Transverse colon (tissue), 4 donors: ENCODE measurements at places on chromosomes 5 and 9. TPM values are rescaled to one million over a fixed set of nuclear protein-coding genes. Genes with fewer than 3 reads are reported as not detected.

- peak; percentile 60 for DNase-seq
Measured at GRCh38 chr9:17005056-17005823, 129.6 kb upstream of the CNTLN start.

DNA sequence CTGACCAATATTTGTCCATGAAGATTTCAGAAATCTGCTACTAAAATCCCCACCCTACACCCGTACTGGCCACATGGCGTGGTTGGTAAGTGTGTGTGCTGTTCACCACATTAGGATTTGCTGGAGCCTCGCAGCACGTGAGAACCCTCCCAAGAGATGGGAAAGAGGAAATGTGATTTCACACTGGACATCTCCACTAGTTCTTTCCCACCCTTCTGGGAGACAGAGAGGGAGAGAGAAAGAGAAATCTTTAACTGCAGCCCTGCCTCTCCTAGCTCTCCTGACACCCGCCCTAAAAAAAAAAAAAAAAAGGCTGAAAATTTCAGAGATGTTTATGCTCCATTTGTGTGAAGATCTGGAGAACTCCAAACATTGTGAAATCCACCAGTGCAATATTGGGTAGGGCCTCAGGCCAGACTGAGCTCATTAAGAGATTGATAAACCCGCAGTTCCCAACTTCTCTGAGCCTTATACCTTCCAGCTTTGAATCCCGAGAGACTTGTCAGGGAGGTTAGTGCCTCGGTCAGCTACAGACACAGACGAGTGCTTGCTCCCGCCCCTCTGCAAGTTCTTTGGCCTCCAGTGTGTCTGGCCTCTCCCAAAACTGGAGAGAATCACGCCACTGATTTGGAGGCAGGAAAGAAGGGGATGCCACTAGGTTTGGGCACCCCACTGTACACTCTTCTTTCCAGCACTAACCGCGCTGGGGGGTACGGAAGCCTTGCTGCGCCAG, 1.9 kb downstream of the SPRY4 start:
- no peak for DNase-seq

- peak; percentile 36 for DNase-seq
Measured at GRCh38 chr5:41240985-41241384, 27.7 kb upstream of the C6 start.

DNA sequence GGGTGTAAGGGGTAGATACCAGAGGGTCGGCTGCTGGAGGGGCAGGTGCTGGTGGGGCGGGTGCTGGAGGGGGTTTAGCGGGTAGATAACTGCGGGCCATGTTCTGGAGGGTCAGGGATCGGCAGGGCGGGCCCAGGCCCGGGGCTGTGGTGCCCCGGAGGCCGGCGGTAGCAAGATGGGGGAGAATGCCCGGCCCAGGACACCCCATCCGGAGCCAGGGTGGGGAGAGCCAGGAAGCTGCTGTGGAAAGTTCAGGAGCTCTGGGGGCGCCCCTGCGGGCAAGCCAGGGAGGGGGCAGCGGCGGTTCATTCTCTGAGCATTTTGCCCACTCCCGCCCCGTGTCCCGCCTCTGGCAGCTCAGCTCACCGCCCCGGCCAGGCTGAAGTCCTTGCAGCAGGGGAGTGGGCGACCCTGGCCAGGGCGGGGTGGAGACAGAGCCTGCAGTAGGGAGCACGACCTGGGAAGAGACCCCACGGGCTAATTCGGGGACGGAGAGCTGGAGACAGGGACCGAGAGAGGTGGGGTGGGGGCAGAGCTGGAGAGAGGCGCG, 538 bp downstream of the PRRT1B start:
- DNase-seq = no peak

GRCh38 chr5:173717959-173718358, 101.5 kb upstream of the BOD1 start:
- DNase-seq = no peak

DNA sequence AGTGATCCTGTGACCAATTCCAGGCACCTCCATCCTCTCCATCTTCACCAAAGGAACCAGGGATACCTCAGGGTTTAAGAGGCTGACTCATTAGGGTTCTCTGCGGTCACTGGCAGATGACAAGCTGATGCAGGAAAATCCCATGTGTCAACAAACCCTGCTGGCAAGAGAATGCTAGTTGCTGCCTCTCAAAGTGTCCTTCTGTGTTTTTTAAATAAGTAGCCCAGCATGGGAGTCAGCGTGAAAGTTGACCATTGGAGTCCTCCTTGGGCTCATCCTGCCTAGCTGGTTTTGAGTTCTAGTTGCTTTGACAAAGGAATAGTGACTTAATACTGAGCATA, 200.2 kb downstream of the SLIT3 start:
- DNase-seq = no peak

DNA sequence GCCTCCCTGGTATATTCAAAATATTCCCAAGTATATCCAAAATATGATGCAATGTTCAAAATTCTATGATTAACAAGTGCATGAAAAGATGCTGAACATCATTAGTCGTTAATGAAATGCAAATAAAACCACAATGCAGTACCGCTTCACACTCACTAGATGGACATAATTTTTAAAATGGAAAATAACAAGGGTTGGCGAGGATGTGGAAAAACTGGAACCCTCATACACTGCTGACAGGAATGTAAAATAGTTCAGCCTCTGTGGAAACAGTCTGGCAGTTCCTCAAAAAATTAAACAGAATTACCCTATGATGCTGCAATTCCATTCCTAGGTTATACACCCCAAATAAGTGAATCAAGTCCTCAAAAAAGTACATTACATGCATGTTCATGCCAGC, 36.1 kb upstream of the MYOT start:
- no peak for DNase-seq

- DNase-seq = no peak
Measured at GRCh38 chr5:150061538-150061995, 24.8 kb downstream of the CSF1R start.

DNA sequence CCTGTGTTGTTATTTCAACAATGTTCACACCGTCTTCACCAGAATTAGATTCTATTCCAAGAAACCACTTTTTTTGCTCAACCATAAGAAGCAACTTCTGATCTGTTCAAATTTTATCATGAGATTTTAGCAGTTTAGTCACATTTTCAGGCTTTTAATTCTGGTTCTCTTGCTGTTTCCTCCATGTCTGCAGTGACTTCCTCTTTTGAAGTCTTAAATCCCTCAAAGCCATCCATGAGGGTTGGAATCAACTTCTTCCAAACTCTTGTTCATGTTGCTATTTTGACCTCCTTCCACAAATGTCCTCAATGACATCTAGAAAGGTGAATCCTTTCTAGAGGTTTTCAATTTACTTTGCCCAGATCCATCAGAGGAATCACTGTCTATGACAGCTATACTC, 25.7 kb upstream of the ENTREP1 start:
- DNase-seq = no peak

GRCh38 chr9:136242918-136243525, 2.6 kb downstream of the QSOX2 start:
- DNase-seq = no peak

GRCh38 chr5:176773408-176774035, 36.8 kb upstream of the UNC5A start:
- DNase-seq = no peak

GRCh38 chr5:16791036-16791705, 144.9 kb downstream of the MYO10 start:
- DNase-seq = no peak

DNA sequence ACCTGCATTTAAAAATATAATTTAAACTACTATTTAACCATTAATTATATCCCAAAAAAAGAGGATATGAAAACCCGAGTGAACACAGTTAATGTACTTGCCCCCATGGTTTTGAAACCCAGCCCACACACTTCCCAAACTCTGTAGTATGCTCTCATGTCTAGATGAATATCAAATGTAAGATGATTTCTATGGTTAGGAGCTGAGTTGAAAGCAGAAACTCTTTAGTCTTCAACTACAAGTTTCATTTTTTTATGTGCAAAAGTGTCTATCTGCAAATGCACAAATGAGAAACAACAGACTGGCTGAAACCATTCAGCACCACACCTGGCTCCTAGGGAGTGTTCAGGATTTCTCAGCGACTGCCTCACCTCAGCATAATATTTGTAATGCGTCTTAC, 183.3 kb downstream of the SEMA5A start:
- no peak for DNase-seq

- DNase-seq = no peak
Measured at GRCh38 chr5:89436464-89436863, 553.5 kb upstream of the MEF2C start.

- no peak for DNase-seq
Measured at GRCh38 chr5:155750101-155750500, 576.9 kb upstream of the SGCD start.

GRCh38 chr9:38047301-38048251, 21.5 kb downstream of the SHB start:
- peak; percentile 76 for DNase-seq

DNA sequence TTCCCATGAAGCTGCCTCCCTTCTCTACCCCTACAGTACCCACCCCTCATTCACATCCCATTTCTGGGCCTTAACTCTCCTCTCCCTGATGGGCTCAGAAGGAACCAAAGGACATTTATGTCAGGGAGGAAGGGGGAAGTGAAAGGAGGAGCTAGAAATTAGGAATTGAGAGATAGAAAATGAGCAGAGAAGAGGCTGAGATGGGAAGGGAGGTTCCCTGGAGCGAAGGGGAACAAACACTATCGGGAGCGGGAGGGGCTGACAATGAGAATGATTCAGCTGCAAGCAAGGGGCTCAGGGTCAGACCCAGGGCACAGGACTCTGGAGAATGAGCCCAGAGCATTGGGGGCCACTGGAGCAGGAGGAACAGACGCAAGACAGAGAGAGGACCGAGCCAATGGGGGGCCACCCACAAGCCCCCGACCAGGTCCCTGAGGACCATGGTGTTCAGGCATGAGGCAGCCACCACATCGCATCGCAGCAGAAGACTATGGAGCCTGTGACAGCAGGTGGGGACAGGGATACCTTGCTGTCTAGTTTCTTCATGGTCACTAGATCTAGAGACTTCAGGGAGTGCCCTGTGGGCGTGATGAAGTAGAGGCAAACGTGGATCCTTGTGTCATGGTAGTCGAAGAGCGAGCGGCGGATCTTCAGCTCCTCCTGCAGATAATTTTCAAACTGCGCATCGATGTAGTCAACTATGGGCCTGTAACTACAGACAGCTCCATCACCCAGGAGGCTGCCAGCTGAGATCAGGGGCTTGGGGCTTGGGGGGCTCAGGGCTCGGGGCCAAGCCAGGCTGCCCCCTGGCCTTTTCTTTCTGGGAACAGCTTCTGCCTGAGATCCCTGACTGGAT, 13.6 kb downstream of the SEPTIN8 start:
- peak; percentile 4 for DNase-seq

- no peak for DNase-seq
Measured at GRCh38 chr9:79616013-79616412, 44.2 kb downstream of the TLE4 start.

GRCh38 chr5:142446131-142446959, 121.5 kb upstream of the SPRY4 start:
- no peak for DNase-seq

DNA sequence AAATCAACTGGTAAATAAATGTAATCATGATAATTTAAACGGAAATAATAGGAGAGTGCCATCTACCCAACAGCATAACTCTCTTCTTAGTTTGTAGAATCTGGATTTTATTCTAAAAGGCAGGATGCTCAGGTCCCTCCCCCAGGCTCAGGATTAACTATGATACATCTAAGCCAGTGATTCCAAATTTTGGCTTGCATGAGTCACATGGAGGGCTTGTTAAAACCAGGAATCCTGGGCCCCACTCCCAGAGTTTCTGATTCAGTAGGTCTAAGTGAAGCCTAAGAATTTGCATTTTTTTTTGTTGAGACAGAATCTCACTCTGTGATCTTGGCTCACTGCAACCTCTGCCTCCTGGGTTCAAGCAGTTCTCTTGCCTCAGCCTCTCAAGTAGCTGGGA, 62.3 kb upstream of the ZFR start:
- no peak for DNase-seq

GRCh38 chr9:13847270-13847669, 466.7 kb downstream of the NFIB start:
- DNase-seq = no peak

DNA sequence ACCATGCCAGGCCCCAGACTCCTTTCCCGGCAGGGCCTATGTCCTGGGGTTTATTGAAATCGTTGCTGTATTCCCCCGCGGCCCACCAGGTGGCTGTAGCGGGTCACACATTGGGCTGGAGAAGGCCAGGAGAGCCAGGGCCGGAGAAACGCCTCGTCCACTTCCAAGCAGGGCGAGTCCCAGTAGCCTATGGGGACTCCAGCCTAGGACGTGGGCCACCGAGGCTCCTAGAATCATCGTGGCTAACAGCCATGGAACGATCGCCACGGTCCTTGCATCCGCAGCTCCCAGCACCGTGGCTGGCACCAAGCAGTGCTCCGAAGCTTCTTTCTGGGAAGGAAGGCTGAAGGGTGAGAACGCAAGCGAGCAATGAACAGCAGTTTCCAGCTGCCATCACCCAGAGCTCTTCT, 87.7 kb downstream of the ENTREP1 start:
- peak; percentile 25 for DNase-seq

DNA sequence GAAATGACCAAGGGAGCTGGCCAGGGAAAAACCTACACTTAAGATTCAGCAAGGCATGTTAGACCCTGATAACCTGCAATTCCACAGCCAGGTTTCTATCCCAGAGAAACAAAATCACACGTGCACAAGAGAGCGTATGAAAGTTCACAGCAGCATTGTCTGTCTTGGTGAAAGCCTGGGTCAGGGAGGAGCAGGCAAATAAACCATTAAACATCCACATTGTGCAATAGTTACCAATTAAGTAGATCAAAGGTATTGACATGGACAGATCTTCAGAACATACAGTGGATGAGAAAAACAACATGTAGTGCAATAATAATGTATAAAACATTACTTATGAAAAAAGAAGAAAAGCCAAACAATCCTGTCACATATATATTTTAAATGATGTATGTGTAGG, 15.9 kb upstream of the GPX3 start:
- DNase-seq = no peak

DNA sequence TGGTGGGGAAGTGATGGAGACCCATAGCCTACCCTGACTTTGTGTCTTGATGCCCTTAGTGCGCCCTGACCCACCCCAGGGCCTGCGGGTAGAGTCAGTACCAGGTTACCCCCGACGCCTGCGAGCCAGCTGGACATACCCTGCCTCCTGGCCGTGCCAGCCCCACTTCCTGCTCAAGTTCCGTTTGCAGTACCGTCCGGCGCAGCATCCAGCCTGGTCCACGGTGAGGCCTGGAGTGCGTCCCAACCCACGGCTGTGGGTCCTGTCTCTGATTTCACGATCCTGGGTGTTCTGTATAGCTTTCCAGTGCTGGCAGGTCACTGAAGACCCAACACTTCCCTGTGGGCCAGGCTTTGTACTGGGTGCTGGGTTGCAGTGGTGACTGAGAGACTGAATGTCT, 4.0 kb downstream of the CCL27 start:
- no peak for DNase-seq

The HRCT1 gene
- 60.2 TPM for total RNA-seq

The MSMP gene
- not detected for total RNA-seq

The SLC45A2 gene
- total RNA-seq = not detected

The FAM81B gene
- not detected for total RNA-seq

The OR1J2 gene
- not detected for total RNA-seq

The DMRT3 gene
- total RNA-seq = not detected

The ANGPTL2 gene
- 13.8 TPM for total RNA-seq

The ANKRD20A1 gene
- total RNA-seq = 4.5 TPM

The LRRC19 gene
- 31.0 TPM for total RNA-seq

The CCNI2 gene
- total RNA-seq = 9.3 TPM

The CDO1 gene
- not detected for total RNA-seq

The LRRTM2 gene
- 1.5 TPM for total RNA-seq

The PFN3 gene
- not detected for total RNA-seq

The SMIM3 gene
- total RNA-seq = 22.4 TPM

The BTNL8 gene
- 156 TPM for total RNA-seq

The SLC6A19 gene
- total RNA-seq = 2.5 TPM
